Endothelial cell (in vitro differentiated cells): ENCODE measurements at places on chromosomes 4 and X.

DNA sequence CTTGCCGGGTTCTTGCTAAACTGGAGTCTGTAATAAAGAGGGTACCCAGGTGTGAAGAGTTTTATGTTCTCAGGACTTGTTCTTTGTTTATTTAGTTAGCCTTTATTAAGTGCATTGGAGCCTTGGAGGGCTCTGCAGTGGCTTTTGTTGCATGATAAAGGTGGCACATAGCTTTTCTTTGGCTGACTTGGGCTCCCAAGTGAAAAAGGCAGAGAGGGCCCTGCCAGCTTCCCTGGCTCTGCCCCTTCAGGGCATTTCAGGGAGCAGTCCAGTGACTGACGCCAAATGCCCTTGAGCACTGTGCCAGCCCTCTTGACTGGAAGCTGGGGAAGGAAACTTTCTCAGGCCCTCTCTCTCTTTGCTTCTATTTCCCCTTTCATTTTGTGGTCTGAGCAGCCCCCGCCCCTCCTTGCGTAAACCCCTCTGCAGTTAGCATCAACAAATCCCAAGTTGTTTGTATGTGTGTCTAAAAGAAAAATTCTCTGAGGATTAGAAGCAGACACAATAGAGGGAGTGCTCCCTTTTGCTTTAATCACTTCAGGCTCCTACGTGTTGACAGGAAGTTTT is 152.2 kb downstream of the NHS start:
- no peak for DNase-seq

- no peak for DNase-seq
These were observed 29.4 kb downstream of the C4orf51 start for GRCh38 chr4:145709336-145709735.

DNA sequence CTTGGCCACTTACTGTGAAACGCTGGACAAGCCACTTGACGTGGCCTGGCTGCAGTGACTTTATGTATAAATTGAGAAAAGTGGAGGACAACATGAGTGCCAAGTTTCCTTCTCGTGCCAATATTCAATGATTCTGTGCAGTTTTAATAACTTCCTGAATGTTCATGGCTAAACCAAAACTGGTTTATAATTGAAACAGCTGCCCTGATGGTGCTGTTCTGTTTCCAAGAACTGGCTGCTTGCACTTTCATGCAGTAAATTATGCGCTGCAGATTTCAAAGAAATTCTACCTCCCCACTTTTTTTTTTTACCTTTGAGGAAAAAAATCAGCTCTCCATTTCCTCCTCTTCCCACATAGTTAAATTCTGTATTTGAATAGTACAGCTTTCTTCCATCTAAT is 205.2 kb upstream of the CASK start:
- no peak for DNase-seq

GRCh38 chr4:16636912-16637630 is 261.4 kb downstream of the LDB2 start:
- no peak for DNase-seq

DNA sequence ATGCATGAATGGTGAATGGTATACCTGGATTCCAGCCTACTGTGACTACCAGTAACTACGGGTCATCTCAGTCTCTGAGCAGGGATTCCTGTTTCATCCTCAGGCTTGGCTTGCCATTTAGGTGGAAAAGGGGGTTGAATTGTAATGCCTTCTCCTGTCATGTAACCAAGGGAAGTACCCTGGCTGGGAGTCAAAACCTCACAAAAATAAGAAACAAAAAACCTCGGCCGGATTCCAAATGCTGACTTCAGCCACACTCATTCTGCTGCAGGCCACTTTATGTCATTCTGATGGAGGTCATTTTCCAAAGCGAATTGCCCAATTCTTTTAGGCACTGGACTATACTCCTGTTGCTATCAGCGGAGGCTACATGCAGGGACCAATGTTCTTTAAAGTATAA is 324.7 kb downstream of the LDB2 start:
- no peak for DNase-seq

DNA sequence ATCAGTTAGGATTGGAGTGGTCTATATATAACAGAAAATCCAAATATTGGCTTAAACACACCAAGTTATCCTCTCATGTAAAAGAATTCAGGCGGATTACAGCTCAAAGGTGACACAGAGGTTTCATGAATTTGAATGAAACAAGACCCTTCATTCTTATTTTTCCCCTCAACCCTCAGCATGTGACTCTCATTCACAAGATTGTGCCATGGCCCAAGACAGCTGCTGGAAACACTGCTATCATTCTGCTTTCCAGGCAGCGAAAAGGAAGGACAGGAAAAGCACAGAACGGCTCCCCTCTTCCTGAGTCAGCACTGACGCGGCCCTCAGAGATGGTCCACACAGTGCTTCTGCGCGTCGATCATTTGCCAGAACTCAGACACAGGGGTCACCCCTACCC is 891.0 kb upstream of the FRG1 start:
- no peak for DNase-seq

DNA sequence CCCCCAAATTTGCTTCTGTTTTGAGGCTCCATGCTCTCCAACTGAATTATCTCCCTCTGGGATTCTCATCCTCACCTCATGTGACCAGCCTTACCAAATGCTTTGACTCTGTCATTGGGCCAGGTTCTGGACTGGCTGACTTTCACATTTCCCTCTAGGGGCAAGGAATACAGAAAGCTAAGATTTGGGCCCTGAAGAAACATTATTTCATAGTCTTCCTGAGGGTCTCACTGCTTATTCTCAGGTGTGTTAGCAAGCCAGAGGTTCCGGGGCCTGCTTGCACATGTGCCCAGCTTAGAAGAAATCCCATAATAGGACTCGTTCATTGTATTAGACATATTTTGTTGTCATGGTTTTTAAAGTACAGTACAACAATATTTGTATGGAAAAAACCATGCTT is 62.6 kb upstream of the TEX13D start:
- DNase-seq, result no peak

DNA sequence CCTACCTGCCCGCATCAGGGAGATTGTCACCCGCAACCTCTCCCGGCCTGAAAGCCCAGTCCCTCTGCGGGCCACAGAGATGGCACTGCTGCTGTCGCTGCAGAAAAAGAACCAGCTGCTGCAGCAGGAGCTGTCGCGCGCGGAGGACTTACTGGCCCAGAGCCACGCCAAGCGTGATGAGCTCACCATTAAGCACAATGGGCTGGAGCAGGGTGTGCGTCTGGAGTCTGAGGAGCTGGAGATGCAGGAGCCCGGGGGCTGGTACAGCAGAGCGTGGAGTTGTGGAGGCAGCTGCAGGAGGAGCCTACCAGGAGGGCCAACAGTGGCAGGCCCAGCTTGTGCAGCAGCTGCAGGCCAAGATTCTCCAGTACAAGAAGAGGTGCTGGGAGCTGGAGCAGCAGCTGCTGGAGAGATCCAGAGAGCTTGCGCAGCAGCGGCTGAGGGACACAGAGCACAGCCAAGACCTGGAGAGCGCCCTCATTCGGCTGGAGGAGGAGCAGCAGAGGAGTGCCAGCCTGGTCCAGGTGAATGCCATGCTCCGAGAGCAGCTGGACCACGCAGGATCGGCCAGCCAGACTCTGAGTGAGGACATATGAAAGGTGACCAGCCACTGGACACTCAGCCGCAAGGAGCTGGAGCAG is 11.3 kb downstream of the SMIM10L2A start:
- DNase-seq, result no peak

DNA sequence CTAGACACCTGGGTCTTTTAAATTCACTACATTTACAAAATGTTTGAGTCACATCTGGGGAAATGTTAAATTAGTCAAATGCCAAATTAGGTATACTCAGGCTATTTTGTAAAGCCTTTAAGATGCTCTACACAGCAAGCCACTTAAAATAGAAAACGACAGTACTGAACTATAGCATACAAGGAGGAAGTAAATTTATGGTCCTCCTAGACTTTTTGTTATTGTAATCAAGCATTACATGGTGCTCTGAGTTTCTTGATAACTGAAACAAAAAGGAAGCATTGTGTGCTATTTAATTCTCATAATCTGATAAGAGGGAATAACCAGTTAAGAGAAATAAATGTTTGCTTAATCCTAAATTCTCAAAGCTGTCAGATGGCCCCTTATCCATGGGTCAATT is 46.2 kb downstream of the SLC9A7 start:
- no peak for DNase-seq

DNA sequence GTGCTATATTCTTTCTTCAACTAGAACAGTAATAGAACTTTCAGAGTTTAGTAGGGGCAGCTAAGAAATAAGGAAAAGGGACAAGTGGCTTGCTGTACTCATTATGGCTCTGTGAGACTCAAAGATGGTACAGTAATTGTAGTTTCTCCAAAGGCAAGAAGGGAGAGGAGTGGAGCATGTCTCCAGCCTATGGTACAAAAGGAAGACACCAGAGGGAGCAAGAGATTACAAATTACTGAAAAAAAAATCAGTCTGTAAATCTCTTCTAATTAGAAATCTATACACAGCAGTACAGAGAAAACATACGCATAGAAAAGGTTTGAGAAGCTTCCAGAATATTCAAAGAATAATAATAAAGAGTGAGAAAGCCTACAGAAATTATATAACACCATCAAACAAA is 61.4 kb downstream of the KLHL4 start:
- DNase-seq, result no peak

GRCh38 chrX:46698691-46699090 is 60.2 kb downstream of the SLC9A7 start:
- no peak for DNase-seq

DNA sequence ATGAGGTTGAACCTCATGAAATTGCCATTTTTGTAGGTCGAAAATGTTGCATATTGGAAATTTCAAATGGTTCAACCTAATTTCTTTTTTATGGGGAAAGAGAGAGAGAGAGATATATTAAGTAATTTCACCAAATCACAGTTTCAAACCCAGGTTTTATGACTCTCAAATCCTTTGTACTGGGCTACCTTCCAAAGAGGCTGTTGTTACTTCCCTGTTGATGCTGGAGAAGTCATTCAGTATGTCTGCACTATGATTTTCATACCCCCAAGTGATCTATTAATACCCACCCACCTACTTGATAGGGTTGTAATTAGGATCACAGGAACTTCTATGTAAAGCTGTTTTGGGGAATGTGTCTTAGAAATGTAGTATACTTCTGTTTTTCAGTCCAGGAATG is 109.9 kb downstream of the ZNF330 start:
- no peak for DNase-seq

- DNase-seq, result no peak
These were observed 43.7 kb upstream of the FRMD7 start for GRCh38 chrX:132171478-132171877.

GRCh38 chr4:139030614-139031235 is 15.1 kb downstream of the NOCT start:
- DNase-seq, result peak; percentile 76

GRCh38 chr4:174314770-174315169 is 31.1 kb downstream of the CEP44 start:
- no peak for DNase-seq

DNA sequence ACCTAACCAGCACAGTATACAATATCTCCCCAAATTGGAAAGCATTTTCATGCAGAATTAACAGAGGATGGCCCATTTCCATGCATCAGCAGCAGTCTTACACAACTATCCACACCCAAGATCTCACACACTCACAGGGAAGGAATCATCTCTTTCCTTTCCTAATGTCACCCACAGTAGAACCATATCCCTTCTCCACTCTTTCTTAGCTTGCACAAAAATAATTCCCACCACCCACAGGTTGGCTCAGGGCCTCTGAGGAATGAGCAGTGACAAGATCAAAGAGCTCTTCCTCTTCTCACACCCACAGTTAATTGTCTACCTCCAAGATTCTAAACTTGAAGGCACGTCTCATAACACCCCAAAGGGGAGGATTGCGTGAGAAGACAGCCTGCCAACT is 217.7 kb upstream of the VEGFC start:
- no peak for DNase-seq

GRCh38 chr4:156191044-156191781 is 237.5 kb upstream of the CTSO start:
- no peak for DNase-seq

DNA sequence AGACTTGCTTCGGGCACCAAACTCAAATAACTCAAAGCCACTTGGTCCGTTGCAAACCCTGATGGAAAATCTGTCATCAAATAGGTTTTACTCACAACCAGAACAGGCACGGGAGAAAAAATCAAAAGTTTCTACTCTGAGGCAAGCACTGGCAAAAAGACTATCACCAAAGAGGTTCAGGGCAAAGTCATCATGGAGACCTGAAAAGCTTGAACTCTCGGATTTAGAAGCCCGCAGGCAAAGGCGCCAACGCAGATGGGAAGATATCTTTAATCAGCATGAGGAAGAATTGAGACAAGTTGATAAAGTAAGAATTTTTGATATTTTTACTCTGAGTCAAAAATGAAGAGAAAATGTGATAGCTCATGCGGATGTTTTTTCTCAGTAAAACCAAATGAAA is 87.2 kb downstream of the NRK start:
- no peak for DNase-seq

DNA sequence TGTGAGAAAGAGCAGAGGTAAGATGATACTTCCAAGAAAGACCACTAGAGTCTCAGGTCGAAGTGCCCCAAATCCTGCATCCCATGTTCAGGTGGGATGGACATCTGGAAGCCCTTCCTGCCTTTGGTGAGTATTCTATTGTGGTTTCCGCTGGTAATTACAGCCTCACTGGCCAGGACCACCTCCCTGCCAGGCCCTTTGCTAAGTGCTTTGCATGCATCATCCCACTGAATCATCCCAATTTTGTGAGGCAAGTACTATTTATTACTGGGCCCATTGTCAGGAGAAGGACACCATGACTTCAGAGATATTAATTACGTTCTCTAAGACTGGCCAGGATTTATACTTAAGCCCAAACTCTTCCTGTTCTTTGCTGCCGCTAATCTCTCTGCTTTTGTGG is 10.7 kb upstream of the PASD1 start:
- DNase-seq, result no peak

DNA sequence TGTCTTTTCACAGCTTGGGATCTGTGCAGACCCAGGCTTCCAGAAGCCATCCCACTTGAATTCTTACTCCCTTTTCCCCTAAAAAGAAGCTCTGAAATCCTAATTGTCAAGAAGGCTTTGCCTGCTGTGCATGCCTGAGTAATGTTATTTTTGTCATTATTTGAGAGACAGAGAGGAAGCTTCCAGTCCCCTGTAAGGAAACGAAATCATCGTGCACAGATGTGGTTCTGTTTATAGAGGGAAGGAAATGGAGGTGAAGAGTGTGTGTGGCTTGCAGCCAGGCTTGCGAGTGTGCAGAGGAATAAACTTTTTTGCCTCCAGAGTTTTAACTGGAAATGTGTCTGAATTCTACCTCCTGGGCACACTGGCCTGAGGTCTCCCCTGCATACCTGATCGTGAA is 70.2 kb downstream of the TBL1X start:
- DNase-seq, result no peak

- no peak for DNase-seq
These were observed 62.6 kb downstream of the CHIC2 start for GRCh38 chr4:54001668-54002365.

DNA sequence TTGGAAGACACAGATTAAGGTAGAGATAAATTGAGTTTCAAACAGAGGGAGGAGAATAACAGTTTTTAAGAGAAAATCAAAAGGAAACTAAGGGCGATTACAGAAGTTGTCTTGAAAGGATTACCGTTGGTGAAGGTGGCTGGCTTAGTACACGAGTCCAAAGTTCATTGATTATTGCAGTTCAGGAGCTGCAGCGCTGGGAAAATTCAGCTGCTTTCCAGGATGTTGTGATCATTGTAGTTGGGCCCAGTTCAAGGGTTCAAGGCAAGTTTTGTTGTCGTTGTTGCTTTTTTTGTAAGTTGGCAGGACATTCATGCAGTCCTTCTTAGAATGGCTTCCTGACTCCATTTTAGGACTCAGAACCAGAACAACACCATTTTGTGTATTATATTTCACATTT is 461.7 kb downstream of the RAPGEF2 start:
- DNase-seq, result no peak

GRCh38 chrX:25012433-25012735 is 3.4 kb downstream of the ARX start:
- no peak for DNase-seq
